ENCODE measurements at places on chromosomes 1 and 21. TPM values are rescaled to one million over a fixed set of nuclear protein-coding genes. Genes with fewer than 3 reads are reported as not detected.

Gene PLPP3
- total RNA-seq: 121 TPM

Gene SAMD11
- total RNA-seq: 7.8 TPM

Gene NBPF10
- 1.9 TPM for total RNA-seq

Gene PEX10
- total RNA-seq: 25.4 TPM

- H3K27ac ChIP-seq: no peak overlapping the region
- H3K4me3 ChIP-seq: no peak overlapping the region
- H3K27me3 ChIP-seq: no peaks in the 10 kb centered on the region
- H3K36me3 ChIP-seq: no peaks in the 10 kb centered on the region
Observed at GRCh38 chr1:165563551-165563950, 19.8 kb downstream of the LRRC52 start.

DNA sequence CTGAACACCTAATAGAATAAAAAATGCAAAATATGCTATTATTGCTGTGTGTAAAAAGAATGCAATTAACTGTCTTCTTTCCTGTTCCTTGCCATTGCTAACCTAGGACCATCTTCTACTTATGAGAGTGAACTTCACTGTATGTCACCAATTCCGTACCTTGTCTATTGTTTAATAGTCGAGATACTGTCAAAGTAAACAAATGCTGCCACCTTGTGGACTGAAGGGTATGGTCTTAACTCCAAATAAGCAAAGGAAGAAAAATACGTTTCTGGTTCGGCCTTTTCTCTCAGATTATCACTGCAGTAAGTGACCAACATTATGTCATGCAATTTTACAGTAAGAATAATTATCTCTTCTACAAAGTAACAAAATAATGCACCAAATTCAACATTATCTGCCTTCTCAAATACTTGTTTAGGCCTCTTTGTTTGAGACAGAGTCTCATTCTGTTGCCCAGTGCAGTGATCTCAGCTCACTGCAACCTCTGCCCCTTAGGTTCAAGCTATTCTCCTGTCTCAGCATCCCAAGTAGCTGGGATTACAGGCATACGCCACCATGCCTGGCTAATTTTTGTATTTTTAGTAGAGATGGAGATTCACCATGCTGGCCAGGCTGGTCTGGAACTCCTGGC, 133.4 kb downstream of the COP1 start:
- H3K36me3 ChIP-seq: peaks cover 5% of the 10 kb centered on the region
- H3K4me3 ChIP-seq: no peak overlapping the region
- H3K4me1 ChIP-seq: no peaks in the 10 kb centered on the region
- peak; percentile 86 for DNase-seq
- no peaks in the 10 kb centered on the region for H3K27me3 ChIP-seq

DNA sequence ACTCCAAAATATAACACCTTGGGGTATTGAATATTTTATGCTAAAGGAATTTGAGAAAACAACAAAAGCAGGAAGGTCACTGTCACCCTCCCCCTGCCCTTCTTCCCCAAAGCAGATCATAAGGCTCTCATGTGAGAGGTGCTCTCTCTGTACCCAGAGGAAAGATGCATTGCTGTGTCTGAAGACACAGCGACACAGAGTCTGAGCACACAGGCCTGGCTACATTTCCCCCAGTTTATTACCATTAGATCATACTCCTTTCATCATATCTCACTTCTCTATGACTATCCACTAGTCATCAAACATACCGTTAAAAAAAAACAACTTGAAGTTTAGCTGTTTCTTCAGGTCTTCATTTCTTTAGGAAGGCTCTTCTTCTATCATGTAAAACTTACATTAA, 127.1 kb downstream of the PPIAL4G start:
- H3K36me3 ChIP-seq: no peaks in the 10 kb centered on the region
- H3K4me3 ChIP-seq: no peak overlapping the region
- DNase-seq: no peak
- H3K4me1 ChIP-seq: no peaks in the 10 kb centered on the region

- no peaks in the 10 kb centered on the region for H3K4me1 ChIP-seq
- H3K36me3 ChIP-seq: no peaks in the 10 kb centered on the region
- H3K27me3 ChIP-seq: no peaks in the 10 kb centered on the region
- no peak overlapping the region for H3K27ac ChIP-seq
- no peak for DNase-seq
Observed at GRCh38 chr1:23720256-23720995, 22.8 kb upstream of the ELOA start.

- no peak overlapping the region for H3K4me3 ChIP-seq
- H3K27ac ChIP-seq: no peak overlapping the region
- H3K4me1 ChIP-seq: peaks cover 4% of the 10 kb centered on the region
- no peak for DNase-seq
- H3K27me3 ChIP-seq: no peaks in the 10 kb centered on the region
Observed at GRCh38 chr1:39735731-39736130, 3.0 kb upstream of the PPIE start.

DNA sequence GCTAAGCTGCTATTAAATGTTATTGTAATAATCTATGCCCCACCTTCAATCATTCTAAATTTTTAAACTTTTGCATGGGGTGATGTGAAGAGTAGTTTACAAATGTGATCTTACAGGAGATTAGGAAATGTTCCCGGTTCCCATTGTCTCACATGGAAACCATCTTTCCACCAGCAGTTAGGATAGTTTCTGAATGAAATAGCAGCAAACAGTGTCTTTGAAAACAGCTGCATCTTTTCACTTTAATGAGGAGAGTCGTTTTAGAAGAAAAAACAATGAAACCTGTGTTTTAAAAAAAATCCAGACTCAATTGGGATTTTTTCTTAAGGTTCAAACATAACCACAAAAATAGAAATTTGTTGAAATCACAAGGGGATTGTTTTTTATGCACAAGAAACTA, 134.2 kb downstream of the TLR5 start:
- DNase-seq: no peak
- H3K4me1 ChIP-seq: peaks cover 38% of the 10 kb centered on the region
- H3K4me3 ChIP-seq: no peak overlapping the region

- no peak for DNase-seq
- no peaks in the 10 kb centered on the region for H3K4me1 ChIP-seq
- no peaks in the 10 kb centered on the region for H3K27me3 ChIP-seq
- H3K36me3 ChIP-seq: no peaks in the 10 kb centered on the region
- no peak overlapping the region for H3K4me3 ChIP-seq
- H3K27ac ChIP-seq: no peak overlapping the region
Observed at GRCh38 chr1:175817445-175817844, 74.0 kb upstream of the TNR start.

GRCh38 chr1:27275696-27276095, 41.3 kb downstream of the WDTC1 start:
- DNase-seq: no peak
- H3K27ac ChIP-seq: no peak overlapping the region
- H3K27me3 ChIP-seq: no peaks in the 10 kb centered on the region
- H3K36me3 ChIP-seq: peaks cover 2% of the 10 kb centered on the region
- no peak overlapping the region for H3K4me3 ChIP-seq
